ENCODE measurements at places on chromosomes 4 and X.

DNA sequence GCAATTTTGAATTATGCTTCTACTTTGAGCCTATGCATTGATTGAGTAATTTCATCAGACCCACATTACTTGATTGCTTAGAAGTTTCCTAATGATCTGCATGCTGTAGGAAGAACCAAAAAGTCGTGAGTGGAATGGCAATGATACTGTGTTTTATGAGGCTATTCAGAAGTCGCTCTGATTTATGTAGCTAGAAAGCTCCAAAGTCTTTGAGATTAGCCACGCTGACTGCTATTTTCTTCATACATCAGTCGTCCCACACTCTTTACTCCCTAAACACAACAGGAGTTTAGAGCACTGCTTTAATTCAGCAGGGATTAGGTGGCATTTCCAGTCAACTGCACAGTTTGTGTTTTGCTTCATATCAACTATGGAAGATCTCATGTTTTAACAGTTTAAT, 4.1 kb downstream of the GRID2 start:
- no peak for DNase-seq

DNA sequence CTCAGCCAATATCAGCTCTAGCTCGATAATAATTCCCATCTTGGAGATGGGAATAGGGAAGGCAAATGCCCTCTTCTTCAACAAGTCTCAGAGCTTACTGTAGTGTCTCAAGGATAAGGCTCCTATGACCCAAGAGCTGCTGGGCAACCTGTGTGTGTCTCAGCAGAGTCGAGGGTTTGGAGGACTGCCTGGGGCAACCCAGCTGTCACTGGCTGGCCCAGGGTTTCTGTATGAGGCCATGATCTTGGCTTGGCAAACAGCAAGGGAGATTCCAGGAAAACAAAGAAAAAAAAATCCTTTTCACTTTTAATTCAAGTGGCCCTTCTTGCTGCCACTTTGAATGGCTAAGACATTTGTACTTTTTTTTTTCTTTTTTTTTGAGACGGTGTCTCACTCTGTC, 34.4 kb downstream of the TMSB4X start:
- DNase-seq: no peak

- DNase-seq: no peak
These were observed 900 bp downstream of the CTAG2 start for GRCh38 chrX:154652311-154653047.

DNA sequence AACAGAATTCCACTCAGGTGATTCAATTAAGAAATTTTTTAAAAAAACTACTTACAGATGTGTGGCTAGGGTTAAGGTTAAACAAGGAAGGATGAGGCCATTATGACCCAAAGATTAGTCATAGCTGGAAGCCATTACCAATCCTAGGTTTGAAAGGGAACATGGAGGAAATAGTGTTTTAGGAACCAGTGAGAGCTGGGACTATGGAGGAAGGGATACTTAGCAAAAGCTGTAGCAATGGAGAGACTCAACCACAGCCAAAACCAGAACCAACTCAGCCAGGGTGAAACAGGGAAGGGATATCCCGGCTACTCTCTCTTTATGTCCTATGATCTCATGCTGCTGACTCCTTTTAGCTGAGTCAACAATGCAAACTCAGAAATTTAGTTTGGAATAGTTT, 148.6 kb upstream of the CNKSR2 start:
- no peak for DNase-seq

GRCh38 chr4:82611527-82611926, 49.7 kb upstream of the TMEM150C start:
- DNase-seq: no peak

- no peak for DNase-seq
These were observed 40.1 kb upstream of the RPA4 start for GRCh38 chrX:96843566-96843965.

- DNase-seq: no peak
These were observed 234.6 kb downstream of the AFAP1 start for GRCh38 chr4:7705062-7705461.

DNA sequence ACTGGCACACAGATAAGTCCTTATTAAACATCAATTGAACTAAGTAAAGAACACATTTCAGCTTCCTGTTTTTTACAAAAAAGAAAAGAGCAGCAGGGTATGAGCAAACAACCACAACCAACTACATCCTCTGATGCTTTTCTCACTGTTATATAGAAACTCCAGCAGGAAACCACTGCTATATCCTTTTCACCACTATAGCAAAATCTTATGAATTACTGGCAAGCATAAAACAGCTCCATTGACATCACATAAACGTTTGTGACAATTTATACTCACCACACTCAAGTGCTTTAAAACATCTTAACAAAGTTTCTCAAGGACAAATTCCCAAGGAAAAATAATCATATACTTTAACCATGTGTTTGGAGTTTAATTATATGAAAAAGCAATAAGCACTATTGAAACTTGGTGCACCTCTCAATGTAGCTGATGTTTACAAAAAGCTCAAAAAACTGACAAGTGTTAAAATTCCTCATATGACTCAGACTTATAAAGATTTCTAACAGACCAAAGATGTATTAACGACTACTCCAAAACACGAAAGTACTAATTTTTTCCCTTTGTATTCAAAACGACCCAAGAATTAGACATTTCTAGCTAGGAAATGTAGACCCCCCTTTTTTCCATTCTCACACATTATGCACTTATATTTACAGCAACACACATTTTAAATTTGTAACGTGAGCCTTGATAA, 12.9 kb downstream of the GPRIN3 start:
- DNase-seq: no peak

GRCh38 chr4:140686796-140687195, 69.4 kb downstream of the TBC1D9 start:
- DNase-seq: no peak

DNA sequence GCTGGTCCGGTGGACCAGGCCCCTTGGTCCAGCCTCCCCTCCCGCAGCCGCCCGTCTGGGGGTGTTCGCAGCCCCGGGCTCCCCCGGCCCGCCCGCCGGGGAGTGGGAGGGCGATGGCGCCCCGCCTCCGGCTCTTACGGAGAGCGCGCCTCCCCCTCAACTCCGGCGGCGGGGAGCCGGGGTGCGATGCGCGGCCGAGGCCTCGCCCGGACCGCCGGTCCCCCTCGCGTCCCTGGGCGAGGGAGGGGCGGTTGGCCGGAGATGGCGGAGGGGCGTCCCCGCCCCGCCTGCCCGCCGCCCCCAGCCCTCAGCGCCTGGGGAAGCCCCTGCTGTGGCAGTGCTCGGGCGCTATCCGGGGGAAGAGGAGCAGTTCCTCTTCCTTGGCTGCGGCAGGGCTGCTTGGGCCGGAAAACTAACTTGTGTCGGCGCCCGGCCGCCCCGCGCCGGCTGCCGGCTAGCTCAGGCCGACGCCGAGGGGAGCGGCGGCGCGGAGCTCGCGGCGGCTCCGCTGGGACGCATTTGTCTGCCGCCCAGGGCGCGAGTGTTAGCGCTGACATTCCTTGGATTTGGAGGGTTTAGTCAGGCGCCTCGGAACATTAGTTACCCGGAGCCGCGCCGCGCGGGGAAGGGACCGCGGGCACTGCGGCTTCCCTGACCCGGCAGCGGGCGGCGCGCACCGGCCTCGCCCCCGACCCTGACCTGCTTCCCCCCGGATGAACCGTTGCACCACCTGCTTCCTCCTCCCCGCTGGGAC, 994 bp downstream of the GALNT7 start:
- peak; percentile 76 for DNase-seq

DNA sequence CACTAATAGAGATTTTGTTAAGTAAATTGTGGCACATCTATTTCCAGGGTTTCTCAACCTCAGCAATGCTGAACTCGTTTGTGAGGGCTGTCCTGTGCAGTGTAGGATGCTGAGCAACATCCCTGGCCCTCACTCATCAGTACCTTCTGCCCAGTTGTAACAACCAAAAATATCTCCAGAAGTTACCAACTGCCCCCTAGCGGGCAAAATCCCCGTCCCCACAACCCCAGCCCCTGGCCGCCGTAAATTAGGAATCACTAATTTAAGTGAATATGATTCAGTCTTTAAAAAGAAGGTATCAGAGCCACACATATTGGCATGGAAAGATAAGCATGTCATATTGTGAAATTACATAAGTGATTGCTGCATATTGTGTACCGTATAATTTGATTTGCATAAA, 123.4 kb downstream of the ASB9 start:
- peak; percentile 21 for DNase-seq

GRCh38 chrX:46588263-46588662, 14.7 kb downstream of the CHST7 start:
- peak; percentile 72 for DNase-seq

- no peak for DNase-seq
These were observed 22.4 kb upstream of the KIT start for GRCh38 chr4:54635318-54635717.

DNA sequence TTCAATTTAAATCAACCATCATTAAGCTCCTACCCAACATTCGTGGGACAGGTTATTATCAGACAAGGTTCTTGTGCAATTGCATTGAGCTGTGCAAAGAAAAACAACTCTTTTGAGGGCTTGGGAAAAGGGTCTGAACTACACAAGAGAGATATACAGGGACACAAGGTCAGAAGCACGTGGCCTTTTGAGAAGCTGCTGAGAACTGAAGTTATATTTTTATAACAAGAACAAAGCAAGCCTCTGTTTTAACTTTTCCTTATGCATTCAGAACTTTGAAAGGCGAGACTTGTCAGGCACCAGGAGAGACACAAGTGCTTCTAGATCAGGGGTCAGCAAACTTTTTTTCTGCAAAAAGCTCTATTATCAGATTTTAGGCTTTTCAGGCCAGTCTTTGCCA, 274.8 kb upstream of the VCX start:
- no peak for DNase-seq

- DNase-seq: no peak
These were observed 252.7 kb downstream of the SPRY1 start for GRCh38 chr4:123649250-123649644.

GRCh38 chr4:498328-498904, 540 bp downstream of the ZNF721 start:
- no peak for DNase-seq

DNA sequence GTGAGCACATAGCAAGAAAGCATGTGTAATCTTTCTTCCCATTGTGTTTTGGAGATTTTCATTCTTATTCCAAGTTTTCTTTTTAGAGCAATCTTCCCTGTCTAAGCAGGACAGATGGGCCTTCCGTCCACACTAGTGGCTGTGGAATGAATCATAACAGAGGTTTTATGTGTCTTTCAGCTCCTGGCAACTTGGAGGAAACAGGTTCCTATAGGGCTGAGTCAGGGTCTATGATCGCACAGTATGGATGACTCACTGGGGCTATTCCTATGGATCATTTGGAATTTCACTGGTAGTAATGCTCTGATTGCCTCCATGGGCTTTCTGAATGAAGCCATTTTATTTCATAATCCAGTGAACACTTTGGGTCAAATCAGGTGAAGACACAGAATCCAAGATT, 51.8 kb upstream of the CBLL2 start:
- DNase-seq: no peak

DNA sequence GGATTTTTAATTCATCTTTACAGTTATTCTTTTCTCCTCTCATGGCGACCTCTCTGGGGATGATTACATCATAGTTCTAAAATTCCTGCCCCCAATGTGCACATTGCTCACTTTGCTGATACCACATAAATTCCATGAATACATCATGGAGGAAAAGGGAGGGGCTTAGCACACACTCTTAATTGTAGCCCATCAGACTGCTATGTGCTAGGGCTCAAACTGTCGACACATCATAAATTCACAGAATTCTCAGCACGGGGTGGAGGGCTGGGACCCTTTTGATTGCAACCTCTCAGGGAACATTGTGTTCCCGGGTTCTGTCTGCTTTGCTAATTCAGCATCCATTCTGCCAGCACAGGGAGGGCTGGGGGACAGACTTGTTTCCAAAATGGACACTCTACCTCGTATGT, 592.9 kb downstream of the BCOR start:
- no peak for DNase-seq

DNA sequence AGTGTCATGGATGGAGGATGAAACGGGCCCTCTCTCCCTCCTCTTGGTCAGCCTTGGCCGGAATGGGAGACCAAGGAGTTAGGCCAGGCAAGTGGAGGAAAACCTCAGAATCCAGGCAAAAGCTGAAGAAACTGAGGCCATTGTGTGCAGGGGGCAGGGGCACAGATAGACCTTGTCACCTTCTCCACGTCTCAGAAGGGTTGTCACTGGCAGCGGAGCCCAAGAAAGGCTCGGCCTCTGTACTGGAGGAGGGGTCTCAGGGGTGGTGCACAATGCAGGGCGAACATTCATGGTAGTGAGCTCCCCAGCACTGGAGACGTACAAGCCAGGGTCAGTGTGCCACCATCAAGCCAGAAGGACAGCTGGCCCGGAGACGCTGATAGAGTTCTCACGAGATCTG, 139.5 kb downstream of the CPZ start:
- no peak for DNase-seq

DNA sequence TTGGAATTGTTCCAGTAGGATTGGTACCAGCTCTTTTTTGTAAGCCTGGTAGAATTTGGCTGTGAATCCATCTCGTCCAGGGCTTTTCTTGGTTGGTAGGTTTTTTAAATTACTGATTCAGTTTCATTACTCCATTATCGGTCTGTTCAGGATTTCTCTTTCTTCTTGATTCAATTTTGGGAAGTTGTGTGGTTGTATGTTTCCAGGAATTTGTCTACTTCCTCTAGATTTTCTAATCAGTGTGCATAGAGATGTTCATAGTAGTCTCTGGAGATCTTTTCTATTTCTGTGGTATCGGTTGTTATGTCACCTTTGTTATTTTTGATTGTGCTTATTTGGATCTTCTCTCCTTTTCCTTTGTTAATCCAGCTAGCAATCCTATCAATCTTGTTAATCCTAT, 248.7 kb downstream of the ARHGAP10 start:
- no peak for DNase-seq

DNA sequence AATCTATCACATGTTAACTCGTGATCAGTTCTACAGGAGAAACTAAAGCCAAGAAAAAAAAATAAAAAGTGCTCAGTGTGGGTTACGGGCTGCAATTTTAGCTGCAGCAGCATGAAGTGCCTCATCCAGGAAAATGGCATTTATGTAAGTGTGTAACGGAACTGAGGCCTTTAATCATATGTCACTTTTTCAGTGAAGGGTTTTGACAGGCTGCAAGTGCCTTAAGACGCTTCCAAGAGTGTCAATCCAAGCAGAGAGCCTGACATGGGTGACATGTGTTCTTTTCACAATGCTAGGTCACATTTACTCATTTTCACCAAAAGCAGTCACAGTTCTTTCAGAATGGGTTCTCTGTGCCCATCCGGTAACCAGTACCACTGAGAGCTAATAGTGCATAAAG, 604.6 kb downstream of the RAB28 start:
- DNase-seq: no peak

DNA sequence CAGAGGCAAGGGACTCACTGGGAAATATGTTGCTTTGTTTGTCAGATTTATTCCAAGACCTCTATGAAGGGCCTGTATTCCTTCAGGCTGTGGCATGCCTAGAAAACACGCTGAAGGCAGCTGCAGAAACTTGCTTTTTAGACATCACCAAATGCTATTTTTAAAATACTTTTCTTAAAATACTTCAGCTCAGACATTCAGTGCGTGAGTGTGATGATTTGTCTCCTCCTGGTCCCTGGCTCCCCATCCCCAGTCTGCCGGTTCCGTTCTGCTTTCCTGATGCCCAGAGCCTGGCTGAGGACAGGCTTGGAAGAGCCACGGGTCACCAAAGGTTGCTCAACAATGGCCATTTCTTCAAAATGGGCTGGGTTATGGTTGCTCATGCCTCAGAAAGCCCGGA, 55.0 kb downstream of the PSAPL1 start:
- no peak for DNase-seq
